H4 (cell line): ENCODE measurements at places on chromosomes 2 and 18. TPM values are rescaled to one million over a fixed set of nuclear protein-coding genes. Genes with fewer than 3 reads are reported as not detected.

Gene NIF3L1
- 56.5 and 57.4 TPM in 2 replicates for total RNA-seq

Gene MFSD2B
- total RNA-seq: 0.72 TPM in 1 of 2 replicates, not detected in the other

Gene BCL11A
- total RNA-seq: 1.1 and 1.3 TPM in 2 replicates

Gene ELOA2
- total RNA-seq: not detected in 2 replicates

Gene GRP
- not detected in 2 replicates for total RNA-seq

Gene SPATA3
- total RNA-seq: not detected in 2 replicates

Gene HJURP
- 83.4 and 105 TPM in 2 replicates for total RNA-seq

Gene ITGA4
- total RNA-seq: 47.6 and 59.4 TPM in 2 replicates

Gene HNMT
- total RNA-seq: 44.0 and 86.7 TPM in 2 replicates

Gene NEURL3
- not detected in 2 replicates for total RNA-seq

Gene PRKAG3
- total RNA-seq: not detected in 2 replicates

Gene CCDC195
- total RNA-seq: not detected in 2 replicates

Gene GMCL1
- 3.1 and 7.5 TPM in 2 replicates for total RNA-seq

Gene ADRA2B
- total RNA-seq: 0.10 TPM in 1 of 2 replicates, not detected in the other

Gene OTX1
- total RNA-seq: 0.64 and 0.85 TPM in 2 replicates

Gene RNF152
- total RNA-seq: 4.7 and 4.8 TPM in 2 replicates

Gene CXCR1
- not detected in 2 replicates for total RNA-seq

Gene DYSF
- 0.37 and 0.43 TPM in 2 replicates for total RNA-seq

Gene REEP1
- total RNA-seq: 1.6 and 1.8 TPM in 2 replicates

Gene FAM210A
- 11.4 and 25.1 TPM in 2 replicates for total RNA-seq

Gene ASIC4
- total RNA-seq: not detected in 2 replicates

Gene PPP1R1C
- 3.3 TPM in 2 replicates for total RNA-seq

Gene LRRC30
- not detected in 2 replicates for total RNA-seq

Gene SDC1
- total RNA-seq: 29.0 and 44.7 TPM in 2 replicates

Gene KIF1A
- 1.4 and 1.9 TPM in 2 replicates for total RNA-seq

Gene THOC1
- total RNA-seq: 27.8 and 57.4 TPM in 2 replicates

Gene ZAP70
- not detected in 2 replicates for total RNA-seq

Gene CLEC4F
- not detected in 2 replicates for total RNA-seq

Gene UGT1A7
- total RNA-seq: not detected in 2 replicates

Gene PJVK
- total RNA-seq: 1.1 and 2.5 TPM in 2 replicates

Gene LIMS3
- total RNA-seq: not detected in 2 replicates

Gene ANKRD62
- total RNA-seq: not detected in 2 replicates
